ENCODE measurements at places on chromosomes 2 and 18.

GRCh38 chr2:157261199-157261782, 3.8 kb downstream of the GALNT5 start:
- DNase-seq, result peak; percentile 96

GRCh38 chr2:423479-423878, 135.6 kb upstream of the ALKAL2 start:
- no peak for DNase-seq

DNA sequence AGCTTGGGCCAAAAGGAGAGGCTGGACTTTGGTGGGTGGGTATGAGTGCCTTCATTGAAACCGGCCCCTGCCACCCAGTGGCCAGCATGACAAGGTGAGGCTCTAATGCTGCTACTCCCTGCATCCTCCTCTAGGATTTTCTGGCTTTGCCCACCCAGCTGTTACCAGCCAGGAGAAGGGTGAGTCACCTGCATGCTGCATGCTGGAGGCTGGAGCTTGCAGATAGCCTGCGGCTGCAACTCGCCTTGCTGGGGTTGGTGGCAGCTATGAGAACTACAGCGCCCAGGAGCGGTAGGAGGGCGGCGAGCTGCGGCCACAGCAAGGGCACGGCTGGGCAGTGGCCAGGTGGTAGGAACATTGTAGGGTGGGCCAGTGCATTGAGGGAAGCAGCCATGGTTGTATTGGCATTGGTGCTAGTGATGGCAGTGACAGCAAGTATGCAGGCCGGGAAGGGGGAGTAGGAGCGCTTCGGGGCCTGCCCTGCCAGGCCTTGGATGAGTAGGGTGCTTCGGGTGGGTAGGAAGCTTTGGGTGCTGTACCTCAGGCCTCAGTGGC, 75.4 kb upstream of the SLC35G4 start:
- no peak for DNase-seq

DNA sequence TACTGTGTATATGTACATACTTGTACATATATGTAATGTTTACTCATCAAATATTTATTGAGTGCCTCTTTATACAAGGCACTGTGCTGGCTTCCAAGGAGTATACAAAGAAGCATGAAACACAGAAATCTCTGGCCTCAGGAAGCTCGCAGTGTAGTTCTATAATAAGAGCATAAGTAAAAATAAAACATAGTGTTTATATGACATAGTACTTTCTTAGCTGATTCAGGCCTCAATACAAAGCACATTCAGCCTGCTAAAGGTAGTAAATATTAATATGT, 13.9 kb downstream of the STAMBP start:
- DNase-seq, result no peak

DNA sequence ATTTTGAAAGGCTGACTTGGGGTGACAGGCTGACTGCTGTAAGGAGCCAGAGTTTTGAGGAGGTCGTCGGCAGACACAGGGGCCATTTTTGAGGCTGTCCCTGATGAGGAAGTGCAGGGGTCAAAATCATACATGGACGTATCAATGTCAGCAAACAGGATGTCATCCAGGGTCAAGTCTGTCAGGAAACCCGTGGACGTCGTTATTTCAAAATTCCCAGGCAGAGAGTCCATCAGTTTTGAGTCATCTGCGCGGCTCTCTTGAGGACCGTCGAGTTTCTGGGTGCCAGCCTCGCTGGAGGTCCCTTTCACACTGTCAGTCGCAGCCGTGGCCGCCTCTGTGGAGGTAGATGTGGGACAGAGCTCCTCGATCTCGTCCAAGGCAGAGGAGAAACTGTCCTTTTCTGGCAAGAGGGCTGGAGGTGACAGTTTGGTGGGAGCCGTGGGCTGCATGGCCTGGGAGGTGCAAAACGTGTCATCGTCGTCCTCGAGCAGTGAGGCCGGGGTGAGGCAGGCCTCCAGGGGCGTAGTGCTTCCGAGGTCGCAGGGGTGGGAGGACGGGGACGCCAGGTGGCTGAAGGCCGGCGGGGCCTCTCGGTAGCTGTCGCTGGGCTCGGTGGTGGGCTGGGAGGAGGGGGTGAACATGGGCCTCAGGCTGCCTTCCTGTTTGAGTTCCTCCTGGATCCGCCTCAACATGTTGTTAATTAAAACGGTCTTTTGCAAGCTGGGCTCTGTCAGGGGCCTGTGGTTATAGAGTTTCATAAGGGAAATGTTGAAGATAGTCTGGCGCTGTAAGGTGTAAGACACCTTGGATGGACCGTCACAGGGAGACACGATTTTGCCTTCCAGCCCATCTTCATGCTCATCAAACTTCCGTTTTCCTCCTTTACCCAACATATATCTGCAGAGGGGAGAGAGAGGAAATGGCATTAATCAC, 17.5 kb downstream of the SERTAD2 start:
- no peak for DNase-seq

- DNase-seq, result no peak
Observed at GRCh38 chr2:120453635-120453998, 107.7 kb downstream of the INHBB start.

DNA sequence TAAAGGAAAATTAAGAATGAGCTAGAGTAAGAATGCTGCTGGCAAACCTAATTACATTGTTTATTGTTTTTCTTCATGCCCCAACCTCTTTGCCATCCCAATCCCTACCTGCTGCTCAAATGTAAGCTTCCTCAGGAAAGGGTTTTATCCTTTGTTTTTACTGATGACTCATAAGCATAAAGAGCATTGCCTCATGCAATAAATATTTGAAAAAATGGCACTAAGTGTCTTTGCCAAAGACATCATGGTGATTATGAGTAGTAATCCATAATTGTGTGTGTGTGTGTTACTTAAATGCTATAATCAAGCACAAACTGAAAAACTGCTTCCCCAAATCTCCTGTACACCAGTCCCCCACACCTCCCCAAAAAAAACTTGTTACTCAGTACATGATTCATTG, 53.4 kb downstream of the DNER start:
- no peak for DNase-seq

- no peak for DNase-seq
Observed at GRCh38 chr2:174044556-174044955, 79.4 kb upstream of the SP3 start.

GRCh38 chr18:66129248-66129647, 378.4 kb downstream of the CDH7 start:
- no peak for DNase-seq

- DNase-seq, result no peak
Observed at GRCh38 chr2:65529419-65529818, 97.0 kb upstream of the SPRED2 start.

DNA sequence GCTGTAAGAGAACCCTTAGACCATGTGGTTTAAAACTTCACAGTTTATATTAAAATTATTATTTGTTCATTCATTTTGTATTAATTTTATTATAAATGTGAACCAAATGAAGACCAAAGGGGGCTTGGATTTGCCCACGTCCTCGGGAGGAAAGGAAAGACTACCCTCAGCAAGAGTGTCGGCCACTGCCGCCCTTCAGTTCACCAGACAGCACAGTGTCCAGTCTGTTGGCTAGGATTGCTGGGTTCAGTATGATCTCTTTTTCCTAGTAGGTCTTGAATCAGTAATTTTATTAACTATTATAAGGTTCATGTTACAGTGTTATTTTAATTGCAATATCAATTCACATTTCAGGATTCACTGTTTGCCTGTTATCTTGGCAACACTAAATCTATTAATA, 78.2 kb upstream of the CHRNA1 start:
- no peak for DNase-seq

- DNase-seq, result no peak
Observed at GRCh38 chr18:8365006-8365405, 244.2 kb upstream of the RAB12 start.

DNA sequence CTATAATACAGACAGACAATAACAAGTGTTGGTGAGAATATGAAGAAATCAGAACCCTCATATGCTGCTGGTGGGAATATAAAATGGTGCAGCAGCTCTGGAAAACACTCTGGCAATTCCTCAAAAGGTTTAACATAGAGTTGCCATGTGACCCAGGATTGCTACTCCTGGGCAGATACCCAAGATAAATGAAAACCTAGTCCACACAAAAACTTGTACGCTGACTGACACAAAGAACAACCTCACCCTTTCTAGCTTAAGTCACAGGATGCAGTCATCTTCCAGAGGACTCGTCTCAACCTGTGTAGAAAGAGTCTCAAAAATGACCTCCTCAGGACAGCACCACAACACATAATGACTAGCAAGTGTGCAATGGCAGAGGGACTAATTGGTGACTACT, 71.6 kb upstream of the ACAA2 start:
- DNase-seq, result no peak

DNA sequence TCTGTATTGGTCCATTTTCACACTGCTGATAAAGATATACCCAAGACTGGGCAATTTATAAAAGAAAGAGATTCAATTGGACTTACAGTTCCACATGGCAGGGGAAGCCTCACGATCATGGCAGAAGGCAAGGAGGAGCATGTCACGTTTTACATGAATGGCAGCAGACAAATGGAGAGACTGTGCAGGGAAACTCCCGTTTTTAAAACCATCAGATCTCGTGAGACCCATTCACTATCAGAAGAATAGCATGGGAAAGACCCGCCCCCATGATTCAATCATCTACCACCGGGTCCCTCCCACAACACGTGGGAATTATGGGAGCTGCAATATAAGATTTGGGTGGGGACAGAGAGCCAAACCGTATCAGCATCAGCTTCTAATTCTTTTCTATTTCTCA, 217.0 kb downstream of the ANAPC1 start:
- no peak for DNase-seq

DNA sequence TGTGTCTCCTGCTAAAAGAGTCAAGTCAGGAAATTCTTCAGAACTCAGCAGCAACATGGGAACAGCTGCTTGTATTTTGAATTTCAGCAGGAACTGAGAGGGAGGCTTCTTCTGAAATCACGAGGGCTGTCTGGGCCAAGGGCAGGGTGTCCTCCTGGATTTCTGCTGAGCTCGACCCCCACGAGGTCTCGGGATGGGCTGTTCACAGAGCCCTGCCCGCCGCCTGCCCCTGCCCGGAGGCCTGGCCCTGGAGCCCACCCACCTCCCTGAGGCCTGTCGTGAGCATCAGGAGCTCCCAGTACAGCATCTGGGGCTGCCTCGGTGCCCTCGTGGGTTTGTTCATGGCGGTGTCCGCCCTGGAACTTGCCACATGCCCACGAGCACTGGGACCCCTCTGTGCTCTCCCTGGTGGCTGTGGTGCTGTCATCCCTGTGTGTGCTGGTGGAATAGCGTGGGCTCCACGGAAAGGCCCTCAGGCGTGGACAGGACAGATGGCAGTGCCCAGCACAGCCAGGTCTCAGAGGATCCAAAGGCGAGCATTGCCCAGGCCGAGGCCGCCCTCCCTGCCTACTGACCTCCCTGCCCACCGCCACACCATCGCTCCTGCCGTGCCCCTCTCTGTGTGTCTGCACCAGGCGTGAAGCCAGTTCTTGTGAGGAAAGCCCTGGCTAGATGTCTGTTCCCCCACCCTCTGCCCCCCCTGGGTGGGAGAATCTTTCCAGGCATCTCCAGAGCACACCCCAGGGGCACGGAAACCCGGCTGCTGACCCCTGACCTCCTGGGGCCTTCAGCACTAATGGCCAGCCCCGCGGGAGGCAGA, 25.9 kb downstream of the RAMP1 start:
- no peak for DNase-seq

DNA sequence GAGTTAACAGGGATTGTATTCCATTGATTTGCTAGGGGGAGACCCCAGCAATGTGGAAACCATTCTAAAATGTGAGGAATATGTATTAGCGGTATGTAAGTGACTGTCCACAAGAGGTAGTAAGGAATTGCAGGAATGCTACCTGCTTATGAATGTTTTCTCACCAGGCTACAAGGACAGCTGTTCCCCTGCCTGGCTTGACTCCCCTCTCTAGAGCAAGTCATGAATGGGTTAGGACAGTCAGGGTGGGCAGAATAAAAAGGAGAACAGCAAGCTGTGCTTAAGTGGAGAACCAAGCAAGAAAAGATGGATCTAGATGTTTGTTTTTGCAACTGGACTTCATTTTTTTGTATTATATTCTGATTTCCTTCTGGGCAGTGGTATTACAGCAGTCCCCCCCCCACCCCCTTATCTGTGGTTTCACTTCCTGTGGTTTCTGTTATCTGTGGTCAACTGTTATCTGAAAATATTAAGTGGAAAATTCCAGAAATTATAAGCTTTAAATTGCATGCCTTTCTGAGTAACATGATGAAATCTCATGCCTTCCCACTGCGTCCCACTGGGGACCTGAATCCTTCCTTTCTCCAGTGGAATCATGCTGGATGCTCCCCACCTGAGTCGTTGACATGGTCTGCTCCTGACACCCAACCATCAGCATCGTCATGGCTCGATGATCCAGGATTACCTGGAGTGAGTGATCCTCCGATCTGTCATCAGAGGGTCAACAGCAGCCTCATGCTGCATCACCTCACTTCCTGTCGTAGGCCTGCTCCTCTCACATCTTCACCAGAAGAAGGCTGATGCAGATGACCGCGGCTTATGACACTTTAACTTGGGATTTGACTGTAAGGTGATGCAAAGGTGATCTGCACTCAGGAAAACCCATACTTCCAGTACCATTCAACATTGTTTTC, 52.2 kb downstream of the VAPA start:
- DNase-seq, result no peak

DNA sequence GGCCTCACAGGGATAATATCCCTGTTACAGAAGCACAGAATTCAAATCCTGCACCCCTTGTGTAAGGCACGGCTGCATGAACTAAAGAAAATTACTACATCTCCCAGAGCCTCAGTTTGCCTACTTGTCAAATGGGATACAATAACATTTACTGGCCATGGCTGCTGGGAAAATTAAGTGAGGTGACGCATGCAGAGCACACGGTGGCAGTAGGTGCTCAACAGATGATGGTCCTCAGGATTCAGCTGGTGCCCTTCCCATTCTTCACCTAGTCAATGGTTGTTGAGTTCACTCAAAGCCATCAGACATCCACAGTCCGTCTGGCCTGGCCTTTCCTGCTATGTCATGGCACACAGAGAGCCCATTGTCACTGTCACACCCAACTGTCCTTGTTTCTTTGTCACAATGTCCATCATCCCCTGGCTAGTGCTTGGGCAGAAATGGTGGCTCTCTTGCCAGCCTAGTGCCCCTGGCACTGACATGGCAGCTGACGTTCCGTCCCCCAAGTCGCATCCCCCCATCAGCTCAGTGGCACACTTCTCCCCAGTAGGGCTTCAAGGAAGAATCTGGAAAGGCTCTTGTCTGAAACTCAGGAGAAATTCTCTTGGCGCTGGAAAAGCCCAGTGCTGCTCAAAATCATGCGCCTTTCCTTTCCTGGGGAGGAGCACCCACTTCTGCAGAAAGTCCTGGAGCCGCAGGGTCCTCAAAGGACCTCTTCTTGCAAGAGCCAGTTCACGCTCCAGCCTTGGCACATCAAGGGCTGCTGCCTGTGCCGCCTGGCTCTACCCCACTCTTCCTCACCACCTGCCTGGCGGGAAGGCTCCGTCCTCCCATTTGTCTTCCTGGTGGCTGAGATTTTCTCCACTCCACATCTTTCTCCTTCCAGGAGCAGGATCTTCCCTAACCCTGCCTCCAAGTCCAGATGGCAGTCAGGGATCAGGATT, 55.9 kb upstream of the SLC66A3 start:
- DNase-seq, result no peak
